CD4-positive, alpha-beta T cell treated with Interleukin-6 at 100 ng/mL for 8 hours (primary cell): ENCODE measurements at places on chromosomes 1 and 21.

- DNase-seq: no peak
These were observed 29.1 kb downstream of the TMCO4 start for GRCh38 chr1:19770436-19771190.

- DNase-seq: peak; percentile 44
These were observed 504 bp downstream of the PHTF1 start for GRCh38 chr1:113758631-113759332.

DNA sequence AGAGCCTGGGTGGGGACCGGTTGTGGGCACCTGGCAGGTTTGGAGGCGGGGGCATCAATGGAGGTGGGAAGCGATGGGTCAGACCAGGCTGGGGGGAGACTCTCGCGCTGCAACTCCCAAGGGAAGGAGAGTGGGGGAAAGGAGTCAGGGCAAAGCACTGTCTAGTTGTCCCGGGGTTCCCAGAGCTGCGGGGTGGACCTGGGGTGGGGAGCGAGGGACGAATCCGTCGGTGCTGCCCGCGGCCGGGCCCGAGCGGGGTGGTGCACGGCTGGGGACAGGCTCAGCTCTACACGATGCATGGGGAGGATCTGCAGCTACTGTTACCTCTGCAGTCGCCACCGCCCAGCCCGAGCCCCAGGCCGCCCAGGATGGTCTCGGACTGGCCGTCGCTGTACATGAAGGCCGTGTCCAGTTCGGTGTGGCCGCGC lies 427 bp downstream of the AKR7A2 start:
- no peak for DNase-seq

- no peak for DNase-seq
These were observed 241.2 kb downstream of the RGS7 start for GRCh38 chr1:241115784-241116183.

DNA sequence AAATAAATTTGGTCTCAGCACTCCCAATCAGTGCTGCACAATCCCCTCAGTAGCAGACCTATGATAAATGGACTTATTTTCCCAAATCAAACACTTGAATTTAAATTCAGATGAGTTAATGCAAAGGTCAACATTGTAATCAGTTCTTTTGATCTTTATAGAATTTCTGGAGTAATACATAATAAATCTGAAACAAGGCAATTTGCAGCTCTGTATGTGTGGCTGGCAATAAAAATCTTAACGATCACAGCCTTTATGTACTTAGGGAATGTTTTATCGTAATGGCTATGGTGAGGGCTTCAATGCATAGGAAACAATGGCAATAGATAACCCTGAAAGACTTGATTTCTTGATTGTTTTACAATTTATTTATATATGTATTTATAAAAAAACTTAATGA lies 91.4 kb downstream of the GPATCH2 start:
- no peak for DNase-seq

DNA sequence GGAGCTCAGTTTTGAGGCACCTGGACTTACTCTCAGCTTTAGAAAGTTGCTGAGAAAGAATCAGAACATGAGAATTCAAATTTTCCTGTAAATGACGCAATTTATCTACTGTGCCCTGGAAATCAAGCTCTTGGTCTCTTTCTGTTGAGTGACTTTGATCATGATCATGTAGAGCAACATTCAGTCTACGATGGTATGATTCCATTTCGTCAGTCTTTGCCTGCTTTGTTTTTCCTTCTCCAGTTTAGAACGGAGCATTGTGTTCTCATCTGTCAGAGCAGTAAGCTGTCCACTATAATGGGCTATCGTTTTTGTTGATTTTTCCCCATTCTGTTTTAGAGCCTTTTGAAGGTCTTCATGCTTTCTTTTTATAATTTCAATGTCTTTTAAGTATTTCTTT lies 20.7 kb downstream of the SFT2D2 start:
- DNase-seq: no peak

DNA sequence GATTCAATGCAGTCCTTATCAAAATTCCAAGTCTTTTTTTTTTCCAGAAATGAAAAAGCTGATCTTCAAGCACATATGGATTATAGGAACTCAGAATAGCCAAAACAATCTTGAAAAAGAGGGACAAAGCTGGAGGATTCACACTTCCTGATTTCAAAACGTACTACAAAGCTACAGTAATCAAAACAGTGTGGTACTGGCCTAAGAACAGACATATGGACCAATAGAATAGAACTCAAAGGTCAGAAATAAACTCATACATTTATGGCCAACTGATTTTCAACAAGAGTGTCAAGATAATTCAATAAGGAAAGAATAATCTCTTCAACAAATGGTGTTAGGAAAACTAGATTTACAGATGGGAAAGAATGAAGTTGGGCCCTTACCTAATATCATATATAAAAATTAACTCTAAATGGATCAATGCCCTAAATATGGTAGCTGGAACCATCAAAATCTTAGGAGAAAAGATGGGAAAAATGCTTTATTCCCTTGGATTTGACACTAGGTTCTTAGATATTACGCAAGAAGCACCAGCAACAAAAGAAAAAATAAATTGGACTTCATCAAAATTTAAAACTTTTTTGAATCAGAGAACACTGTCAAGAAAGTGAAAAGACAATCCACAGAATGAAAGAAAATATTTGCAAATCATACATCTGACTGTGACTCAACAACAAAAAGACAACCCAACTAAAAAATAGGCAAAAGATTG lies 4.0 kb upstream of the KRTAP10-12 start:
- DNase-seq: no peak

DNA sequence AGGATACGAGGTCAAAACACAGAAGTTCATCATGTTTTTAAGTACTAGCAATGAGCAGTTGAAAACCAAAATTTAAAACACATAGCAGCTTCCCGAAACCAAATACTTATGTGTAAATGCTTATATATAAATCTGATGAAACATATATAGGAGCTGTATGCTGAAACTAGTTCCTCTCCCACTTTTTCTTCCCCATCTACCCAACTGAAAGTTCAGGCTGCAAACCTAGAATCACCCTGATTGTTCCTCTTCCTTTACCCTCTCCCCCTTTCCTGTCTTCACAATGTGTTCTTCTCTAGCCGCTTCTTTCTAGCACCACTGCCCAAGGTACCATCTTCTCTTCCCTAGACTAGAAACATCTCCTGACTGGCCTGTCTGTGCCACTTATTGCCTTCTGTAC lies 90.6 kb downstream of the ST3GAL3 start:
- DNase-seq: no peak

DNA sequence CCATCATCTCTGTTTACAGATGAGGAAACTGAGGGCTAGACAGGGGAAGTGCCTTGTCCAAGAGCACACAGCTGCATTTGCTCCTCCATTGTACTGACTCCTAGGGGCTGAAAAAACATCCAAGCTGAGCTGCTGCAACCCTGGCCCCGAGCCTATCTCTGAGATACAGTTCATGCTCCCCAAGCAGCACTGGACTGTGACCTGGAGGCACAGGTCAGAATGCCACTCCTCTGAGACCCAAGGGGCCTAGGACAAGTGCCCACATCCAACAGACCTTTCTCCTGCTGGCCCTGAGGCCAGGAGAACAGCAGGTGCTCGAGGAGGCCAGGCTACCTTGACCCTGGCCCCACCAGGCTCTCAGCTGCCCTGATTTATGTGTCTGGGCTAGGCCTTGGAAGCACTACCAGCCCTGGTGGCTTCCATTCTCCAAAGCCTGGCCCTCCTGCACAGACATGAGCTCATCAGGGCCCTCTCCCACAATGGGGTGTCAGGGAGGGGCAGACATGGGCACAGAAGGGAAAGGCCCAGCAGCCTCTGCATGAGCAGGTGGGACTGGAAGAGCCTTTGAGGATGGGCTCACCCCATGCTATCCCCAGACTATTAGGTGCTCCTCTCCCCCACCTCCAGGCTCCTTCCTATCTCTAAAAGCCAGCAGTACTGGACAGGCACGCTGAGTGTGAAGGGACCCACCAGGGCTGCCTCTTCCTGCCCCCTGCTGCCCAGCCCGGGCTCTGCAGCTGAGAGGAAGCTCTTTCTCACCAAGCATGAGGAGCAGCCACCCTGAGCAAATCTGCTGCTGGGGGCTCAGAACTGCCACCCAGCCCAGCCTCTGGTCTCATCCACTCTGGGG lies 18.8 kb downstream of the ADGRB2 start:
- DNase-seq: peak; percentile 41

- DNase-seq: no peak
These were observed 38.2 kb downstream of the TP73 start for GRCh38 chr1:3690282-3691065.

GRCh38 chr1:159162516-159163265 lies 8.7 kb upstream of the CADM3 start:
- no peak for DNase-seq

- no peak for DNase-seq
These were observed 202.2 kb upstream of the KIAA0040 start for GRCh38 chr1:175394739-175395138.

DNA sequence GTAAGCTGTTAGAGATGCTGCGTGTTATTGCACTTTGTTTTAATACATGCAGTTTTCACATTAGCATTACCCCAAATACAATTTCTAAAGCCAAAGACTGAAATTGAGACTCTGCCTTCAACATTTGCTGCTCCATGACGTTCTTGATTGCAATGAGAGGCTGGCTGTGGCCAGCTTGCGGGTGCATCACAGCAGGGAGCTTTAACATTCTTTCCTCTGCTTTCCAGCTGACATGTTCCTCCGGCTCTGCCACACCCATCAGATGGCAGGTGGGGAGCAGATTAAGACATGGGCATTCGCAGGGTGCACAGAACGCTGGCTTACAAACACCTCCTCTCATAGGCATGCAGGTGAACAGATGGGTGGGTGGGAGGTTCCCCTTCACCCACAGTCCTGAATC lies 314.1 kb downstream of the DISC1 start:
- DNase-seq: no peak

GRCh38 chr1:52546852-52547251 lies 6.0 kb downstream of the TUT4 start:
- no peak for DNase-seq

GRCh38 chr21:41196993-41197392 lies 29.0 kb downstream of the BACE2 start:
- DNase-seq: no peak

- no peak for DNase-seq
These were observed 11.4 kb downstream of the FLG2 start for GRCh38 chr1:152348447-152348846.

GRCh38 chr1:48581270-48581669 lies 109.3 kb upstream of the SPATA6 start:
- DNase-seq: no peak

- DNase-seq: no peak
These were observed 9.2 kb upstream of the EPHA8 start for GRCh38 chr1:22553991-22554522.

- no peak for DNase-seq
These were observed 14.1 kb upstream of the DPT start for GRCh38 chr1:168742994-168743650.

GRCh38 chr1:113178522-113178921 lies 105.5 kb downstream of the LRIG2 start:
- DNase-seq: no peak

- no peak for DNase-seq
These were observed 512.1 kb downstream of the LMO4 start for GRCh38 chr1:87840767-87841166.

DNA sequence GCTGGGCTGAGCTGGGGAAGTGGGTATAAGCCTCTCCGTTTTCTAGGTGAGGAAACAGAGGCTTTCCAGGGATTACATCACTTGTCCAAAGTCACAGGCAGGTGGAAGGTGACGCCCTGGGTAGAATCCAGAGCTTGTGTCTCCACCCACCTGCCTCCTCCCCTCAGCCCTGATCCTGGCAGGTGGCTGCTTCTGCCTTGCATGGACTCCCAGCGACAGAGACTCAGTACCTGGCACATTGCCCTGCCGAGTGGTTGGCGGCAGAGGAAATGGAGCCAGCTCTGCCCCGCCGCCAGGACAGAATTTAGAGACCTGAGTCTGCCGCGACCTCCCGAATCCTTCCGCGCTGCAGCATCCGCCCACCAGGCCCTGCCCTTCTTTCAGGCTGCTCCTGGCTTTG lies 2.1 kb downstream of the PLA2G2E start:
- DNase-seq: no peak

- DNase-seq: no peak
These were observed 38.0 kb upstream of the HLX start for GRCh38 chr1:220841293-220841692.

GRCh38 chr1:209250861-209251636 lies 332.5 kb upstream of the CAMK1G start:
- DNase-seq: no peak

GRCh38 chr1:55773211-55773940 lies 558.2 kb upstream of the USP24 start:
- no peak for DNase-seq

GRCh38 chr1:114003431-114003830 lies 24.2 kb downstream of the OLFML3 start:
- no peak for DNase-seq

GRCh38 chr1:218345673-218346390 lies 696 bp downstream of the TGFB2 start:
- no peak for DNase-seq

DNA sequence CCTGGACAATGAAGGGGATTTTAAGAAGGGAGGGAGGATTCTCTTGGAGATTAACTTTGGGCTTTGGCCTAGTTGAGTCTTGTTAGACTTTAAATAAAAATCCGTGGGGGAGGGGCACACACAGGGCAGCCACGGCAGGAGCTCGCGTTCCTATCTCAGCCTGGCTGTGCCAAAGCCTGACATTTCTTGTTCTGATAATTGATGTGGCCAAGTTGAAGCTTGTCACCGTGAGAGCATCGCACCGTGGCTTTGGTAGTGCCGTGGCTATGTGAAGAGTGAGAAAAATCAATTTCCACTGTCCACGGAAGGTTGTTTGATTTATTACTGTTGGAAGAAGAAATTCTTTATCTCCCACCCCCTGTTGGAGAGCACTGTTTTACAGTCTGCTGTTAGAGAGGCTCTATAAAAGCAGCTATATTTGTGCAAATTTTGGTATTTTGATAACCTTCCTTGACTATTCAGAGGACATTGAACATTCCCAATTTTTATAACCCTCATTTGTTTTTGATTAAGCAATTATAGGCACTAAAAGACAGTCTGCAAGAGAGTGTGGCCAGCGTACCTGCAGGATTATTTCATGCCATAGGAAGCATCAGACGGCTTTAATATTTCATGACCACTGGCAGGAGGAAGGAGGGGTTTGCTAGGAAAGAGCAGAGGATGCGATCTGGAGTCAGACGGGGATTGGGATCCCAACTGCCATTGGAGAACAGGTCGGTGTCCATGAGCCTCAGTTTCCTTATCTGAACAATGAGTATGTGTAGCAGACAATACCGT lies 160.7 kb downstream of the KAZN start:
- no peak for DNase-seq

GRCh38 chr1:9494936-9495758 lies 44.1 kb upstream of the SLC25A33 start:
- DNase-seq: peak; percentile 57

DNA sequence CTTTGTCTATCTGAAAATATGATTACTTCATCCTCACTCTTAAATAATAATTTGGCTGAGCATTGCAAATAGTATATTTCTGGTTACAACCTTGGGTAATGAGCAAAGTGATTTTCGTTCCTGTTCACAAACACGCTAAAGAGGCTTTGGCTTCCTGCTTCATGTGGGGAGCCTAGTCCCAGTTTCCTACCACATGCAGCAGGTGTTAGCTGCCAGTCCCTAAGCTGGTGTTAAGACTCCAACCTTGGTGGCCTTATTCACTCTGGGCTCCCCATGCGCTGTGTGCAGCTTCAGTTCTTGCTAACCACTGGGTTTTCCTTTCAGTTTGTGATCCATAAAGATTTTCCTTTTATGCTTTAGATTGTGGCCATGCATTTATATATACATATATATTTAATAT lies 56.7 kb upstream of the BARHL2 start:
- no peak for DNase-seq
